ENCODE measurements at places on chromosomes 13 and 19. TPM values are rescaled to one million over a fixed set of nuclear protein-coding genes. Genes with fewer than 3 reads are reported as not detected.

DNA sequence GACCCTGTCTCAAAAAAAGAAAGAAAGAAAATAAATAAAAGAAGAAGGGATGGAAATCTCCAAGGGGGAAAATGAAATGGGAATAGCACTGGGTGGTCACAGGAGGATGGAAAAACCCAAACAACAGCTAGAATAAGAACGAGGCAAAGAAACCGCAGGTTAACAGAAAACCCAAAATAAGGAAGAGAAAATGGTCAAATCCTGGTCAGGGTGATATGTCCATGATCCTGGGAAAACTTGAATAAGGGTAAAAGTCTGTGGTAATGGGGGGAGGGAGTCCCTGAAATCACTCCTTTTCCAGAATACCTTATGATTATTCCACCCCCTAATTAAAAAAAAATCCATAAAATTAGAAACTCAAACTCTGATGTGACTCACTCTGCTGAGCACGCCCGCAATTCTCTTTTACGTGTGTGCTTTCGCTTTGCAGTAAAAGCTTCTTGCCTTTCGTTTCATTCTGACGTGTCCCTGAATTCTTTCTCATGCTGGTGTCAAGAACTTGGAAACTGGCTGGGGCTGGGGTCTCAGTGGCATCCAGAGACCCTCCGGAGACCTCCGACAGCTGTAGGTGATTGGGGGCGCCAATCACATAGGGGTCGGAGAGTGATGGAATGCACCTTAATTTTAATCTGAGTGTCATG is 4.3 kb upstream of the NAXD start:
- DNase-seq = no peak

DNA sequence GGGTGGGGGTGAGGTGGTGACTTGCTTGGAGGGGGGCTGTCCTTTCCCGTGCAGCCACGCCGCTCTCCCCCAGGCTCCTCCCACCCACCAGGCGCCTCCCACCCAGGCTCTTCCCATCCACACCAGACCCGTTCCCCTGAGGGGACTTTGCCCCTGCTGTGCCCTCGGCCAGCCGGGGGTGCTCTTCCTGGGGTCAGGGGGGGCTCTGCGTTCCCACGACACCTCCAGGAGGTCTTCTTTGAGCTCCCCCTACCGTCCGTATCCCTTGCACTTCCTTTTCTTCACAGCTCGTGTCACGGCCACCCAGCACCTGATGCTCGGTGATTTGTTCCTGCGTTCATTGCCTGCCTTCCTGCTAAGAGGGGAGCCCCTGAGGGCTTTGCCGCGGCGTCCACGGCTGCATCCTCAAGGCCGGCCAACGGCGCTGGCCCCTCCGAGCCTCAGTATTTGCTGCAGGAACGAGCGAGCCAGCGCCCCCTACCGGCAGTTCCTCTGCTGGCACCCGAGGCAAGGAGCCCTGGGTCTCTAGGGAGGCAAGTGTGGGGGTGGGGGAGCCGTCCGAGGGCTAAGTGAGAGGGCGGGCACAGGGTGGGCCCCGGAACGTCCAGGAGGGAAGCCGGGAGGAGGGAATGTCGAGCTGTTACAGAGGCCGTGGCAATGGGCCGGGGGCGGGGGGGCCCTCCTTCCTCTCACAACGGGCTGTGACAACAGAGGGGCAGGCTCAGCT is 11.8 kb downstream of the LRRC4B start:
- no peak for DNase-seq

DNA sequence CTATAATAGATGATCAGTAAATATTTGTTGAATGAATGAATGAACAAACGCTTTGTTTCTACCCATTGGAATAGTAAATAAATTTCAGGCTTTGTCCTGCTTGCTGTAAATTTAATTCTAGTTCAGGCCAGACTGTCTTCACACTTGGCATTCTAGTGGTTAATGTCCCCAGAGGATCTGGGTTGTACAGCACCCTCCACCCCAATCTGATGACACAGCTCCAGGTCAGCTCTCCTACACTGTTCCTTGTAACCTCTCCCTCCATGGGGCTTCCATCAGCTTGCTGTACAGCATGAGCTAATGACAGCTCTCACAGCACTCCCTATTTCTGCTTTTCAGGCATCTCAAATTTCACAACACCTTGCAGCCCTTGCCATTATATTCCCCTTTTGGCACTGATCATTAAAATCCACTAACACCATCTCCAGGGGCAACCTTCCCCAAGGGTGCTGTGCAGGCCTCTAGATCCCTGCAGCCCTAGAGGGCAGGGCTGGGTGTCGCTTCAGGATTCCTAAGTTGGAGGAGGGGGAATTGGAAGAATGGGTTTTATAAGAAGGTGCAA is 12.7 kb upstream of the KL start:
- DNase-seq = no peak

UBL5 gene
- 269 TPM for total RNA-seq

MYPOP gene
- 13.8 TPM for total RNA-seq

NKG7 gene
- total RNA-seq = 3.4 TPM

PNMA8A gene
- 1.5 TPM for total RNA-seq

GPR108 gene
- 62.9 TPM for total RNA-seq

PTGIR gene
- total RNA-seq = 10.8 TPM

ACER1 gene
- not detected for total RNA-seq

DNA sequence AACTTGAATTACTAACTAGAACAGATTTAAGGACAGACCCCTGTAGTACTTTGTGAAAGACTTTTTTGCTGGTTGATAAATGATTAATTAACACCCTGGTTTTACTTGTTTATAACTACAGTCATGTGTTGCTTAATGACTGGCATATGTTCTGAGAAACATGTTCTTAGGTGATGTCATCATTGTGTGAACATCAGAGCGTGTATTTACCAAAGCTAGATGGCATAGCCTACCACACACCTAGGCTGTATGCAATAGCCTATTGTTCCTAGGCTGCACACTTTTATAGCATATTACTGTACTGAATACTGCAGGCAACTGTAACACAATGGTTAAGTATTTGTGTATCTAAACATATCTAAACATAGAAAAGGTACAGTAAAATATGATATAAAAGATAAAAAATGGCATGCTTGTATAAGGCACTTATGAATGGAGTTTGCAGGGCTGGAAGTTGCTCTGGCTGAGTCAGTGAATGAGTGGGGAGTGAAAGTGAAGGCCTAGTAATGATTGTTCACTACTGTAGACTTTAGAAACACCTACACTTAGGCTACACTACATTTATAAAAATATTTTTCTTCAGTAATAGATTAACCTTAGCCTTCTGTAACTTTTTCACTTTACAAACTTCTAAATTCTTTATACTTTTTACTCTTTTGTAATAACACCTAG is 260.3 kb downstream of the KCNRG start:
- DNase-seq = no peak

- DNase-seq = no peak
Measured at GRCh38 chr13:110493613-110494012, 67.9 kb downstream of the RAB20 start.

CCDC194 gene
- not detected for total RNA-seq

ETV2 gene
- not detected for total RNA-seq

PDE4A gene
- 16.7 TPM for total RNA-seq

- DNase-seq = no peak
Measured at GRCh38 chr13:94933230-94933751, 220.9 kb upstream of the SOX21 start.

DNA sequence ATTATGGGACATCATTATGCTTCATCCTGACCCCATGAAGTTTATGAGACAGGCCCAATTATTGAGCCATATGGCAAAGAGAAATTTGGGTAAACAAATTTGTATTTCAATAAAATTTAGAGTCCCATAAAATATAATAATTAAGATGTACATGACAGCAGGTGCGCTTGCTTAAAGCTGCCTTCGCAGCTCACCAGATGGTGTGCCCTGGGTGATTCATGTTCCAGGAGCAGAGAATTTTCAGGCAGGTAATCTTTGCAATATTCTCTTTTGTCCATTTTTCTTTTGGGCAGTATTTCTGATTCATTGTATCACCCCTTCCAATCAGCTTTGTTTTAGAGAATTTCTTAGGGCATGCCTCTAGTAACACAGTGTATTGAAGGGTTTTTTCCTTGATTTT is 39.5 kb upstream of the WASF3 start:
- no peak for DNase-seq

PLIN3 gene
- total RNA-seq = 93.8 TPM

DNA sequence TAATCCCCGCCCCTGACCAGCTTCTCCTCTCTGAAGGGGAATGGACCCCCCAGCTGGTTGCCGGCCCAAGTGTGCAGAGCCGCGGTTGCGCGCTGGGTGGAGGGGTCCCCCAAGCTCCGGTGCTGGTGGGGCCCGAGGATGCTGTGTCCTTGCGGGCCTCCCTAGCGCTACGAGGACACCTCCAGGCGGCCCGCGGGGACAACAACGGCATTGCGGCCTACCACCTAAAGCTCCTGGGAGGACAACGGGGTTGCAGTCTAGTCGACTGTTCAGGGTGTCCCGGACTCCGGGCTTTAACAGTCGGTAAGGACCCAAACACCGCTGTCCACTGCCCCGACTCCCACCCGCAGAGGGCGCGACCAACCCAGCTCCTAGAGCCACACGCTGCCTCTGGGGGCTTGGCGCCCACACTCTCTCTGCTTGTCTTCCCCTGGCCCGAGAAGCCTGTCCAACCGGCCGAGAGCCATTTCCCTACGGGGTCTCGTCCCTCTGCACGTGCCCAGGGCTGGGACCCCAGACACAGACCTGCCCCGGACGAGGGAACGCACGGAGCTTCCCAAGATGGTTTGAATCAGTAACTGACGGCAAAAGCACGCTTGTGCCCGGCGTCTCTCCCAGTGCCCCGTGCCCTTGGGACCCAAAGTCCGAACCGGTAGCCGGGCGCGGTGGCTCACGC is 927 bp upstream of the SDHAF1 start:
- no peak for DNase-seq

- no peak for DNase-seq
Measured at GRCh38 chr13:97752961-97753668, 200.4 kb upstream of the IPO5 start.

- DNase-seq = no peak
Measured at GRCh38 chr13:33263976-33264619, 21.5 kb downstream of the STARD13 start.

CCDC70 gene
- total RNA-seq = not detected

SLC25A41 gene
- not detected for total RNA-seq

ZNF700 gene
- 14.7 TPM for total RNA-seq

DNA sequence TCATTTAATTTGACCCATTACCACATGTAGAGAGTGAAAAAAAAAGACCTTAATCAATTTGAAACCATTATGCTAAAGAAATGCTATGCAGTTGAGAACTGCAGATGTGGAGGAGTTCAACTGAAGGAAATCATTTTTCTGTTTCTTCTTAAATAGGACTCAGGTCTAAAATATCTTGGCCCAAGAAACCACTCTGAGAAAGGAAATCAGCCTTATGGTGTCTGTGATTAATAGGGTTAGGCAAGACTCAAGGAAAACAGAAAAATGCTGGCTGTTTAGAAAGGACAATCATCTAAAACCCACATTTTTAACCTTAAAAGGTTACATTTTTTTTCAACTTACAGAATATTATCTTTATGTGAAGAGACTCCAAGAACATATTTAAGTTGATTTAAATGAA is 1.9 kb upstream of the SLITRK1 start:
- DNase-seq = no peak

DNA sequence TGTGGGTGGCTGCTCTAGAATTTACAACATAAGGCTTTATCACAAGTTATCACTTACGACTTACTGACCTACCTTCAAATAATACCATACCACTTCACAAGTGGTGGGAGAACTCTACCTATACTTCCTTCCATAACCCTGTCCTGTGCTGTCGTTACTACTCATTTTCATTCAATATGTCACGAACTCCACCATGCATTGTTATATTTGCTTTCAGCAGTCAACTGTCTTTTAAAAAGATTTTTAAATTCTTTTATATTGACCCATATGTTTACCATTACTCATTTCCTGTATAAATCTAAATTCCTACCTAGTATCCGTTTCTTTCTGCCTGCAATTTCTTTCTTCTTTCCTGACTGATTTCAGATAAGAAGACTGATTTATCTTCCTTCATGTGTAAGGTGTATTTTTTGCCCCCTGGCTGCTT is 200.0 kb downstream of the KLF12 start:
- no peak for DNase-seq

KCNRG gene
- not detected for total RNA-seq

USHBP1 gene
- total RNA-seq = 20.4 TPM

- no peak for DNase-seq
Measured at GRCh38 chr19:1063030-1063908, 3.7 kb upstream of the ARHGAP45 start.

FLT1 gene
- total RNA-seq = 18.9 TPM

- DNase-seq = no peak
Measured at GRCh38 chr13:66803013-66803807, 426.9 kb downstream of the PCDH9 start.

DNA sequence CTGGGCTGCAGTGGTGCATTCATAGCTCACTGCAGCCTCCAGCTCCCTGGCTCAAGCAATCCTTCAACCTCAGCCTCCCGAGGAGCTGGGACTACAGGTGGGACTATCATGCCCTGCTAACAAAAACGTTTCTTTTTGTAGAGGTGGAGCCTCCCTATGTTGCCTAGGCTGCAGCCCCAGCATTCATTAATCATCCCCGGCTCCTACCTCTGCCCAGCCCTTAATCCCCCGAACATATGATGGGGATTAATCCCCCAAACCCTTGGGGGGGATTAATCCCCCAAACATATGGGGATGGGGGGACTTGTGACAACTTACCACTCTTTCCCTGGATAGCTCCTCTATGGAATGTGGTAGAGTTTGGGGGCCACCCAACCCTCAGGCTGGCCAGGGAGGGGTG is 45.9 kb downstream of the SUGP2 start:
- no peak for DNase-seq

CD33 gene
- total RNA-seq = 5.6 TPM

SLITRK6 gene
- 0.74 TPM for total RNA-seq
